SK-N-SH treated with all-trans-retinoic acid at 6 μM for 48 hours (cell line): ENCODE measurements at places on chromosomes 16 and 17.

- no peak for ATAC-seq
Observed at GRCh38 chr16:57540387-57540786, 2.1 kb upstream of the ADGRG5 start.

GRCh38 chr17:28276011-28276410 lies 43.0 kb upstream of the TMEM97 start:
- no peak for ATAC-seq

GRCh38 chr17:52831536-52831935 lies 673.0 kb upstream of the CA10 start:
- ATAC-seq = no peak

DNA sequence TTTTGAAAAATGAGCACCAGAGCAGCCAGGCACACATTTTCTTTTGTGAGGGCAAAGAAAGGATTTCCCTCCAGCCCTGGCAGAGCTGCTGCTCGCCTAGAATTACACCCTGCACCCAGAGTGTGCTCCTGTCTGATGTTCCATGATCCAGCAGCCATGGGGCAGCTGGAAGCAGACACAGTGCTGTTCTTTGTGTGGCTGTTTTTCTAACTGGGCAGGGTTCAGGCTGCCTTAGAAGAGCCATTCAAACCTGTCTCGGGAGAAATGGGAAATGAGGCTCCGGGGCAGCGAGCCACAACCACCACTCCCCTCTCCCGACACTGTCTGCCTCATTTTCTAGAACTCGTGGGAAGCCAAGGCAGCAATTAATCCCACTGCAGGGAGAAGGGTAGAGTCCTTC lies 28.9 kb downstream of the LITAF start:
- no peak for ATAC-seq

DNA sequence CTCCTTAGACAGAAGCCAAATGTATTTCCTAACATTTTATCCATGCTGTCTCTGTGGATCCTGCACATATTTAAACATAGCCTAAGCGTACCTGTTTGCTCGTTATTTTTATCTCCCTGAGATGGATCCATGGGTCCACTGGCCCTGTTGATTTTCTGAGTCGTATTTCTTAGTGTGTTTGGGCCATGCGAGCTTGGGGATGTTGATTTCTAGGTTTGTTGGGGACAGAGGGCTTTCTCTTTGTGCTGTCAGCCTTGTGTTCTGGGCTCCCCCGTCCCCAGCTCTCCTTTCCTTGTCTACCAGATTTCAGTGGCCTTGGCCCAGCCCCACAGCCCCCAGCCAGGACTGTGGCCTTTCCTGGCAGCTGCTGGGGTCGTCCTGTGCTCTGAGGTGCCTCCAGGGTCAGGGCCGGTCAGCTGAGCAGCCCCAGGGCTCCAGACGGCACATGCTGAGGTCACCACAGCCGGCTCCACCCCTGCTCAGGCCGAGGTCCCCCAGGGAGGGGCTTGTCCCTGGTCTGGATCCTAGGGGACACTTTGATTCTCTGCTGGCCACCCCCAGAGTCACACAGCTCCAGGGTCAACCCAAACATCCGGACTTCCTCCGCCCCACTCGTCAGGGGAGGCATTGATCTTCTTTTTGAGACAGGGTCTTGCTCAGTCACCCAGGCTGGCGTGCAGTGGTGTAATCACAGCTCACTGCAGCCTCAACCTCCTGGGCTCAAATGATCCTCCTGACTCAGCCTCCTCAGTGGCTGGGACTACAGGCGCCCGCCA lies 4.4 kb downstream of the SSTR5 start:
- ATAC-seq = no peak

DNA sequence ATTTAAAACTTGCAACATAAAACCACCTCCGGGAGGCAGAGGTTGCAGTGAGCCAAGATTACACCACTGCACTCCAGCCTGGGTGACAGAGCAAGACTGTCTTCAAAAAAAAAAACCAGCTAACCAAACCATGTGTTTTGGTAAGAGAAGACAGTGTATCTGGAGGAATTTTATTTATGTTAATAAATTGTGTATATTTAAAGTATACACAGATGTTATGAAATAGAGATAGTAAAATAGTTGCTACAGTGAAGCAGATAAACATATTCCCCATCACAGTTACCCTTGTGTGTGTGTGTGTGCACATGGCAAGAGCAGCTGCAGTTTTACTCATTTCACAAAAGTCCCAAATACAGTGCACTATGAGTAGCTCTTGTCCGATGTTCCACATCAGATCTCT lies 54.8 kb upstream of the CRISPLD2 start:
- ATAC-seq = no peak

DNA sequence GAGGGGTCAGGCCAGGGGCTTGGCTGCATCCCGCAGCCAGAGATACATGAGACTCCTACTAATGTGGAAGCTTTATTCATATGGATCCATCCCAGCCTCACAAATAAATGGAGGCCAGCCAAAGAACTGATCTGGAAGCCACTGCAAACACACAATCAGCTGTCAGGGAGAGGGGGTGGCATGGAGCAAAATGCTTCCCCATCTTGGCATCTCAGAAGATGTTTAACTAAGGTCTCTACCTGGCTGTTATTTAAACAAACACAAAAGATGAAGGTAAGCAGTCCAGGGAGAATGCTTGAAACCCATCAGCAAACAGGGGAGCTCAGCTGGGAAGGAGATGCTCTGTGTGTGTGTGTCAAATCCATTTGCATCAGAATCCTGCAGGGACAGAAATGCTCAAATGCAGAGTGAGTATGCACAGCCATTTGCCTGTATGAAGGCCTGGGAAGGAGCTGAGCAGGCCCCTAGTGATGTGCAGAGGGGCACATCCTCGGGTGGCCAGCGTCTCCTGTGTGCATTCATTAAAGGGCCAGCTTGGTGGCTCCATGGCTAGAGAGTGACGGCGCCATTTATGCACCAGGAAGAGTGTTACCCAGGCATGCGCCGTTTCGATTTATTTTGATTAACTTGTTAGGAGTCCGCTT lies 34.2 kb upstream of the IRX3 start:
- ATAC-seq = no peak

DNA sequence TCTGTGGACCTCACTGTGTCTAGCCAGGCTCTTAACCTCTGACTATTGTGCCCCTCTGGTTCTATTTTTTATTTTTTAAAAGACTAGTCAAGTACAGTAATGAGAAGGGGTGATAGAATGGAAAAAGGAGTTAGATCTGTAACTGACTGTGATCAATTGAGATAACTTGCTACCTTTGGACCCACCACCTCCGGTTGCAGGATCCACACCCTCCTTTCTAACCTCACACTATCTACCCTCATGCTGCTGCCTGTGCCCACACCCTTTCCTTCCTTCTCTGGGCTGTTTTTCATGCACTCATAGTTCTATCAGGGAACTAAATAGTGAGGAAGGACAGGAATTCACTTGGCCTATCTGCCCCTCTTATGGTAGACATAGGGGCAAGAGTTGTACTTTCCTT lies 172.3 kb downstream of the KATNIP start:
- no peak for ATAC-seq

GRCh38 chr16:24800586-24800985 lies 45.2 kb upstream of the SLC5A11 start:
- peak; percentile 64 for ATAC-seq

- ATAC-seq = no peak
Observed at GRCh38 chr17:82108038-82108437, 10.0 kb upstream of the FASN start.

DNA sequence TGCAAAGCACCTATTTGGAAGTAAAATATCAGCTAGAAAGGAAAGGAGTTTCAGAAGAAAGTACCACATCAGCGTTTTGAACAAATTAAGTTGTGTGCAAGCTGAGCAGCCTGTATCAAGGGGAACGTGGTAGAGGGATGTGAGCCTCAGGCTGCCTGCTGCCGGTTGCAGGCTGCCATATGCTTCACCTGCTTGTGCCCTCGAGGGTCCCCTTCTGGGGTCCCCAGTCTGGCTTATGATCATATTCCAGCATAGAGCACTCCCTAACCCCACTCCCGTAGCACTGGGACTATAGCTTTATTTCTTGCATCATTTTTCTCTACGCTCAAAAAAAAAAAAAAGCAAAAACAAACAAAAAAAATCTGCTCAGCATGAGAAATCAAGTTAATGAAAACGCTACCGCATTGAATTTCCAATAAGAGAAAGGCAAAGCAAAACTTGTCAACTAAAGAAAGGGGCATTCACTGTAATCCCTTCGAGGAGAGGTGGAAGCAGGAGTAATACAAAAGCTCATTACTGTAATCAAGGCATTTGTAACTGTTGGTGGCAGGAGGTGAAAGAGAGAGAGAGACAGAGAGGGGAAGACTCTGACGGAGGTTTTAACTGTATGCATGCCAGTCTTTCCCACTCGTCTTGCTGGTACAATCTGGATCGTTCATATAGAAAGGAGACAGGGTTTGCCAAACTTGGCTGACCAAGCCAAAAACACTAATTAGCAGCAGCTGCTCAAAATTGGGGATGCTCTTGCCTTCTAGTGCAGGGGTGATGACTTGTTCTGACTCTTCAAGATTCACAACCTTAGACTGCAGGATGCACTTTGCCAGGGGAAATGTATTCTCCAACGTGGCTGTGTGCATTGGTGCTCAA lies 258.2 kb upstream of the HSBP1 start:
- no peak for ATAC-seq

DNA sequence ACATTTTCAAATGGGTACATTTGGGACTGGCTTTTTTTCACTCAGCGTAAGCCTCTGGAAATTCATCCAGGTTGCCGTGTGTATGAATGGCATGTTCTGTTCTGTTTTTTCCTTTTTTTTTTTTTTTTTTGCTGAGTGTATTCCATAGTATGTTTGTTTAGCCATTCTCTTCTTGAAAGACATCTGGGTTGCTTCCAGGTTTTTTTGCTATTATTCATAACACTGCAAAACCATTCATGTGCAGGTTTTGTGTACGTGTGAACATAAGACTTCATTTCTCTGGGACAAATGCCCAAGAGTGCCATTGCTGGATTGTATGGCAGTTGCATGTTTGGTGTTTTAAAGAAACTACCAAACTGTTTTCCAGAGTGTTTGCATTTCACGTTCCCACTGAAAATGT lies 335.9 kb upstream of the TNRC6C start:
- no peak for ATAC-seq

GRCh38 chr16:2985462-2985861 lies 5.2 kb upstream of the PKMYT1 start:
- no peak for ATAC-seq

- peak; percentile 97 for ATAC-seq
Observed at GRCh38 chr16:56729735-56730662, at the start of gene NUP93. TSS of gene NUP93 (plus strand) at chr16:56730129. CDS start at chr16:56748248, 18,119 bp downstream.

- no peak for ATAC-seq
Observed at GRCh38 chr17:41836550-41837196, 641 bp upstream of the NT5C3B start.

DNA sequence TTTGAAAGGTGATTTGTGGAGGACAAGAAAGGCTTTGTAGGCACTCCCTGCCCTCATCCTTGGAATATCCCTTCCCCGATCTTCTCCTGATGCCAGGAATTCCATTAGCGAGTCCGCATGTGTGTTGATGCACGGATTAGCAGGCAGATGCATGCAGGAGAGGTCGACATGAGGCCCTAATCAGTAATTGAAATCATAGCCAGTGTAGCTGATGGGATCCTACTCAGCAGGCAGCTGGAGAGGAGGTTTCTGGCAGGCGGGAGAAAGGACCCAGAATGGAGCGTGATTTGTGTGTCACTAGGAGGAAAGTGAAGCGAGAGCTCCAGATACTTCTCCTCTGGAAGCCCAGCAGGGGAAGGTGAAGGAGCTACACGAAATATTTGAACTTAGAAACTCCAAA lies 196.3 kb upstream of the CDH11 start:
- ATAC-seq = peak; percentile 85

- no peak for ATAC-seq
Observed at GRCh38 chr17:34370997-34371395, 8.0 kb upstream of the CCL1 start.

GRCh38 chr16:81278526-81278925 lies 36.2 kb upstream of the GAN start:
- ATAC-seq = no peak
